ENCODE measurements at places on chromosomes 6 and 20.

- DNase-seq: no peak
These were observed 69.6 kb downstream of the POPDC3 start for GRCh38 chr6:105109955-105110895.

DNA sequence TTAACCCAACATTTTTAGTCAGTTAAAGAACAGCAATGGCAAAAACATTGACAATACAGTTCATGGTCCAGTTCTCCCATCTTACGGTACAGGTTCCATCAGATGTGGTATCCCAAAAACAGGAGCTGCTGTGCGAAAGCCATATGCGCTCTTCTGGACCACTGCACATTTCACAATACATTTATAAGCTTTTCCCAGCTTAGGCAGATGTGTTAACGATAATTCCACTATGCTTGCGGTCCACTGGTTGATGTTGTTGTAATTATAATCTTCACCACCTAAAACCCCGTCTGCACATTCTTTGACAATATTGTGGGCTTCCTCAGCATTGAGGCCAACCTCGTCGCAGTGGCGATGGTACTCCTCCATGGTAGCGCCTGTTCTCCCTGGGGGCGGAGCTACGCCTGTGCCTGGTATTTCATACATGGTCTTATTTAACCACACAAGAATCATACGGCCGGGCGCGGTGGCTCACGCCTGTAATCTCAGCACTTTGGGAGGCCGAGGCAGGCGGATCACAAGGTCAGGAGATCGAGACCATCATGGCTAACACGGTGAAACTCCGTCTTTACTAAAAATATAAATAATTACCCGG, 52.0 kb downstream of the BFSP1 start:
- DNase-seq: no peak

- DNase-seq: no peak
These were observed 20.9 kb downstream of the DEF6 start for GRCh38 chr6:35318196-35319171.

DNA sequence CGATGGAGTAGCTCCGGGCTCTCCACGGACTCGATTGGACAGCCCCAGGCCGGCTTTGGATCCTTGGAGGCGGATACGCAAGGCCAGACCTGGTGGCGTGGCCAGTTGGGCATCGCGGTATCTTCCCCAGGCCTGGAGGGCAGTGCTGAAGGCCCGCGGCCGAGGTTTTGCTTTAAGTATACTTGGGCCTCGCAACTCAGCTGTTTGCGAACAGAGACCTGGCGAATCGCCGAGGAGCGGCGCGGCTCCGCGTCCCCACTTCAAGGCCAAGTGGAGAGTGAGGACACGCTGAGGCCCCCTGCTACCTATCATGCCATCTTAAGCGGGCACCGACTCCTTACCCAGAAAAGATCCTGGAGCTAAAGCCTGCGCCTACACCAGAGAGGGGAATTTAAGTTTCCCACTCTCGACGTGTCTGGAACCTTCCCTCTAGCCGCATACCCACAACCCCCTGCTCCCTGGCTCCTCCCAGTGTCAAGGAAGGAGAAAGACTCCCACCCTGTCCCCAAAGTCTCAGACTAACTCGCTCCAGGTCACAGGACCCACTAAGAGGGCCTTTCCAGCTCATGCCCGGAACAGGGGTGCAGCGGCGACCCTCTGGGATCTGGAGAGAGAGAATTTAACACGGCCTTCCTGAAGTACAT, 4.1 kb downstream of the LINC00237 start:
- DNase-seq: peak; percentile 18

DNA sequence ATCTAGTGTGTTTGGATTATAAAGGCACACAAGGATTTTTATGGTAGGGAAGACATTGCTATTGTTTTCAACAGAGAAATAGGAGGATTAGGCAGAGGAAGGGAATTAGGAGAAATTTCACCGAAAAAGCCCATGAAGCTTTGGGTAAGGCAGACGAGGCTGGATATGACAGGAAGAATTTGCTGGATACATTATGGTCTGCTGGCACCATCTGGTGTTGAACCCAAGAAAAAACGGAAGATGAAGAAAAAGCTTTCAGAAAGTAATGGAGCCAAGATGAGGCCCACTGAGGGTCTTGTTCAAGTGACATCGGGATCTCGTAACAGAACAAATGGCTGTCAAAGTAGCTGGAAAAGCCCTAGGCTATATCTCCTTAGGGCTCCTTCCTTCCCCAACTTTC, 56.5 kb downstream of the OR2J2 start:
- no peak for DNase-seq

DNA sequence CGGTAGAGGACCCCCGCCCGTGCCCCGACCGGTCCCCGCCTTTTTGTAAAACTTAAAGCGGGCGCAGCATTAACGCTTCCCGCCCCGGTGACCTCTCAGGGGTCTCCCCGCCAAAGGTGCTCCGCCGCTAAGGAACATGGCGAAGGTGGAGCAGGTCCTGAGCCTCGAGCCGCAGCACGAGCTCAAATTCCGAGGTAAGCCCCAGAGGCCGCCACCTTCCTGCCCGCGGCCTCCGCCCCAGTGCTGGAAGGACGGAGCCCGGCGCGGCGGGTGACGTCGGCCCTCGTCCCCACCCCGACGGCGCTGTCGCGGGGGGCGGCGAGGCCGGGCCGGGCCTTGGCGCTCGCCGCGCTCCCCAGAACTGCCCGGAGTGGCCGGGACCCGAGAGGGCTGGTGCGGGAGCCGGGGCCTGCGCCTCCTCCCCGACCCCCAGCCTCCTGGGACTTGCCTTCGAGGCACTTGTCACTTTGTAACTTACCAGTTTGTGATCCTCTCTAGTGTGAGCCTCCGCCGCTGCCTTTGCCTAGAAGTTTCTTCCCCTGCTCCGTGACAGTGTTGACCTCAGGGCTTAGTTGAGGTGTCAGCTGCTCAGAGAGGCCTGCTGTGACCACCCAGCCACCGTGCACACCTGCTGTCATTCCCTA, 417 bp downstream of the VAPB start:
- DNase-seq: peak; percentile 37

- peak; percentile 73 for DNase-seq
These were observed 585 bp downstream of the PSMB9 start for GRCh38 chr6:32854376-32855178.

DNA sequence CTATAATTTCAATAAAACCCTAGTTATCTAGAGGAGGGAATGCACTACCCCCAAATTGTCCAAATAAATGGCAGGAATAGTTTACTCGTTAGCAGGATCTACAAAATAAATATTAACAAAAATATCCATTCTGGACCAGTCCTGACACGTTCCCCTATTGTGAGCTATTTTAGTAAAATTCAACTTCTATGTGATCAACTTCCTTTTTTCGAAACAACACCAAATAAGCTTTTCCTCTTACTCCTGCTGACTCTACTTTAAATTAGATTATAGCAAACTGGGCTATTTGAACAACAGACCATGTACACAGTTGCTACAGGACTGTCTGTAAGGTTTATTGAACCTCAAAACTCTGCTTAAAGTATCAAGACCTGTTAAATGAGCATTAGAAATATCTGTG, 154.3 kb downstream of the IPCEF1 start:
- no peak for DNase-seq

GRCh38 chr6:136341967-136342366, 52.3 kb upstream of the BCLAF1 start:
- no peak for DNase-seq

GRCh38 chr6:154298297-154298696, 58.3 kb downstream of the IPCEF1 start:
- DNase-seq: no peak
